Mononuclear cell (primary cell): ENCODE measurements at places on chromosomes 7 and 10. TPM values are rescaled to one million over a fixed set of nuclear protein-coding genes. Genes with fewer than 3 reads are reported as not detected.

PDE6C gene
- not detected for total RNA-seq

SFTPA1 gene
- not detected for total RNA-seq

MICALL2 gene
- 2.7 TPM for total RNA-seq

ADAM12 gene
- 1.7 TPM for total RNA-seq

GBX1 gene
- total RNA-seq = not detected

OR2A5 gene
- under 0.01 TPM for total RNA-seq

NEUROD6 gene
- not detected for total RNA-seq
